Activated T-helper 9 cell treated with anti-CD3 and anti-CD28 coated beads, Interleukin-2, amount 50 U/mL, for 16 hours (primary cell): ENCODE measurements at places on chromosomes 5 and 9.

DNA sequence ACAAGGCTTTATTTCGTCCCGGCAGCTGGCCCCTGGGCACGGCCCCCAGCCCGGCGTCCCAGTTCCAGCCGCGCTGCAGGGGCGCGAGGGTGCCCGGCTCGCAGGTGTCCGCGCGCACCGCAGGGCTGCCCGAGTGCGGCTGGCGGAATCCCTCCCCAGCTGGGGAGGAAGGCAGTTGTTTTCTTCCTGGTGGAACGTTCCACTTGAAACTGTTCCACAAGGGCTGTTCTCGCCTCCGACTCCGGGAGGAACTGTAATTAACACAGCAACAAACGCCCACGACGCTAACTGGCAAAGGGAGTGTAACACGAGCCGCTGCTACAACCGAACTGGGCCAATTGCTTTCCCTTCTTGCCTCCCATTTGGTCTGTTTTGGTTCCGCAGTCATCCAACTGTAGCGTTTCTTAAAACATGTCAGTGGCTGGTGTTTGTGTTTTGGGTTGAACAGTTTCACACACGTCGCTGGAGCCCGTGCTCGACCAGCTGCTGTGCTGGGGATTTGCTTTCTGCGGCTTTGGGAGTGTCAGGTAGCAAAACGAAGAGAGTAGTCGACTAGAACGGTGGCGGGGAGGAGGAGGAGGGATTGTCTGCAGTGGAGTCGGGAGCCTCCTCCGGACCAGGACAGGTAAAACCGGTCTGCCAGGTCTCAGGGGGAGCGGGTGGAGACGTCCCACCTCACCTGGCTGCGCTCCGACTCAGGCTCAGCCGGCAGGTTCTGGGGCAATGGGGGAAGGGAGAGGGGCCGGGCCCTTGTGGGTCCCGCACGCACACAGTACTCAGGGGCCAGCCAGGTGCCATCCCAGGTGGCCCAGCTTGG lies 131.6 kb upstream of the NIPBL start:
- no peak for DNase-seq

GRCh38 chr9:129702589-129703520 lies 37.4 kb downstream of the PRRX2 start:
- no peak for DNase-seq

DNA sequence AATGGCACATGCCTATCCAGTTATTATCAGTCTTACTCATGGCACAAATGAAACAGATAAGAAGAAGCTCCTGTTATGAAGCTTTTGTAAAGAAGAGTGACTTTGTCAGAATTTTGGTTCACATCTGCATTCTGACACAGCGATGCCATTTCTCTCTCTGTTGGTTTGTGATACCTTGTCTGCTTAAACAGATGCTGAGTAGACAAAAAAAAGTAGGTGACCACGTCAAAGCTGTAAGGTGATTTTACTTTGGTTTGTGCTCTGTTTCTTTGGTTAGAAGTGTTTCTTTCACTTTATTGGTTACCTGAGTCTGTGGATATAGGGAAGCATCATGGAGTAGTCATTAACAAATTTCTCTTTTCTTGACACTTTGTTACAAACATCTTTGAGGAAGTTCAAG lies 422.3 kb upstream of the ADAMTSL1 start:
- no peak for DNase-seq

GRCh38 chr5:124918618-124919017 lies 172.2 kb upstream of the ZNF608 start:
- no peak for DNase-seq

DNA sequence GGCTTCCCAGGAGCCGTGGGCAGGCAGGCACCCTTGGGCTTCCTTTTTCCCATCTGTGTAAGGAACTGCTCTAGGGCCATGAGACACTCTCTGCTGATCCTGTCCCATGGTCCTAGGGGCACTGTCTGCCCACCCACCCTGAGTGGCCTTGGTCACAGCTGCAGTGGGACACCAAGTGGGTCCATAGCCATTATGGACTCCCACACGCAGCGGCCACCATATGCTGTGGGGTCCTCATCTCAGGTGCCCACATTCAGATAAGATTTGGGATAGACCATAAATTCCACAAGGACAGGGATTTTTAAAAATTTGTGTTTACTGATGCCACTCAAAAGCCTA lies 180.8 kb downstream of the AUH start:
- DNase-seq = no peak

- no peak for DNase-seq
Observed at GRCh38 chr9:111037356-111037707, 938 bp downstream of the LPAR1 start.

GRCh38 chr5:35850967-35851680 lies 5.6 kb upstream of the IL7R start:
- no peak for DNase-seq

- no peak for DNase-seq
Observed at GRCh38 chr9:106846857-106847256, 16.1 kb upstream of the ZNF462 start.

- no peak for DNase-seq
Observed at GRCh38 chr9:106621313-106622163, 241.4 kb upstream of the ZNF462 start.

DNA sequence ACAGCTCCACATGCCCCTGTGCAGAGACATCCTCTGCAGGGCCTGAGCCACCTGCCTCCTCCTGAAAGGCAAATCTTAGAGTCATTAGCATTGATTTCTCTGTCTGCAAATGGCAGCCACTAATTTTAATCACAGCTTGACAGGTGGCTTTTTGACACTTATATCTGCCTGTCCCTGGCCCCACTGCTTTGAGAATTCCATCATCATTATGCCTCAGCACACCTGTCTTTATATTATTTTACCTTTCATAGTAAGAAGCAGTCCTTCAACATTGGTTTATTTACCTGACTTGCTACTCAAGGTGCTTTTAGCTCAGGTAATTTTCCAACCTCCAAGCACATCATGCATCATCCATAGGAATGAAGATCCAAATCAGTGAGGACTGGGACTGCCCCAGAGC lies 451.3 kb downstream of the MTRR start:
- DNase-seq = no peak

GRCh38 chr5:113117543-113118115 lies 141.0 kb downstream of the DCP2 start:
- no peak for DNase-seq

- DNase-seq = no peak
Observed at GRCh38 chr9:8304720-8305119, 505.1 kb upstream of the DMAC1 start.

GRCh38 chr5:43049236-43049635 lies 9.1 kb upstream of the ANXA2R start:
- DNase-seq = no peak
